Activated CD4-positive, alpha-beta T cell treated with anti-CD3 and anti-CD28 coated beads, Interleukin-2, amount 10 ng/mL, durations not matched to agents 7 days and 5 days (primary cell): ENCODE measurements at places on chromosomes 3 and 15. TPM values are rescaled to one million over a fixed set of nuclear protein-coding genes. Genes with fewer than 3 reads are reported as not detected.
A peak's percentile ranks its signal among the peaks of the same experiment; 100 is the strongest.

- H3K27me3 ChIP-seq, result peaks cover 67% of the 10 kb centered on the region
- peak overlapping the region; percentile 19 for H3K4me3 ChIP-seq
- H3K4me1 ChIP-seq, result peaks cover 19% of the 10 kb centered on the region
- peak overlapping the region; percentile 31 for H3K27ac ChIP-seq
- H3K36me3 ChIP-seq, result peaks cover 17% of the 10 kb centered on the region
Measured at GRCh38 chr3:147412261-147412916, 3.2 kb downstream of the ZIC1 start.

The CYP1A2 gene
- total RNA-seq, result not detected

The WDR72 gene
- total RNA-seq, result not detected

DNA sequence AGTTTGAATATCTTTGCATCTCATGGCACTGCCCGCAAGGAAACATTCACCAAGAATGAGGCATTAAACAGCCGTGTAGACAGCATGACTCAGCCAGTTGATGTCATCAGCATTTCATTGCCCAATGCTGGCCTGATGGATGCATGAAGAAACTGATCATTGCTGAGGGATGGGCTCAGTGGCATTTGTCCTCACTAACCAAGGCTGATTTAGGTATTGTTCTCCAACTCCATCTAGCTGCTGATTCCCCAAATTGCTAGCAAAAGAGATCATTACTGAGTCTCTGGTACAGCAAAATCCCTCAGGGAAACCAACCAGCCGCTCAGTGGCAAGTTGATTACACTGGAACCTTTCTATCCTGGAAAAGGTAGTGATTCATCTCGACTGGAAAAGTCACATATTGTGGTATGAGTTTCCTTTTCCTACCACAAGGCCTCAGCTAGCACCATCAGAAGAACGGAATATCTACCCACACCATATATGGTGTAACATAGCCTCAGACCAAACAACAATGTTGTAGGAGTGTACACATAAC is 186.5 kb upstream of the GAP43 start:
- no peaks in the 10 kb centered on the region for H3K36me3 ChIP-seq
- no peaks in the 10 kb centered on the region for H3K4me1 ChIP-seq
- H3K27me3 ChIP-seq, result no peaks in the 10 kb centered on the region
- no peak overlapping the region for H3K27ac ChIP-seq
- H3K4me3 ChIP-seq, result no peak overlapping the region

DNA sequence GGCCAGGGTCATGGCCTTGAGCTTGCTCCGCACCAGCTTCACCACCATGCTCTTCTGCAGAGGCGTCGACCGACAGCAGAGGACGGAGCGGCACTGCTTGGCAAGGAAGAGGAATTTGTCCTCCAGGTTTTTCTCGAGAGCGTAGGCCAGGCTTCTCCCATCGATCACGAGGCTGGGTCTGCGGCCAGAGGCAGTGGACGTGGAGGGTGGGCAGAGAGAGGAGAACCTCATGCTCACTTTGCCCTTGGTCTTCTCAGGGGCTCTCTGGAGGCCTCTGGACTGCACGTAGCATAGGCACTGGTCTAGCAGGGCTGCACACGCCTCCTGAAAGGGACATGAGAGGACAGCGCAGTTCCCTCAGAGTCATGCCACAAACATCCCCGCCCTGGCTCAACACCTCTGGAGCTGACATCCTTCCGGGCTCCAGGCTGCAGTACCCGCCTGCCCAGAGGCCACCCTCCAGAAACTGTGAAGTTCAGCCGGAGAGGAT is 168.3 kb downstream of the ATP10A start:
- H3K36me3 ChIP-seq, result peaks cover 51% of the 10 kb centered on the region
- H3K27me3 ChIP-seq, result no peaks in the 10 kb centered on the region
- no peak overlapping the region for H3K4me3 ChIP-seq
- DNase-seq, result no peak
- H3K4me1 ChIP-seq, result no peaks in the 10 kb centered on the region
- no peak overlapping the region for H3K27ac ChIP-seq

DNA sequence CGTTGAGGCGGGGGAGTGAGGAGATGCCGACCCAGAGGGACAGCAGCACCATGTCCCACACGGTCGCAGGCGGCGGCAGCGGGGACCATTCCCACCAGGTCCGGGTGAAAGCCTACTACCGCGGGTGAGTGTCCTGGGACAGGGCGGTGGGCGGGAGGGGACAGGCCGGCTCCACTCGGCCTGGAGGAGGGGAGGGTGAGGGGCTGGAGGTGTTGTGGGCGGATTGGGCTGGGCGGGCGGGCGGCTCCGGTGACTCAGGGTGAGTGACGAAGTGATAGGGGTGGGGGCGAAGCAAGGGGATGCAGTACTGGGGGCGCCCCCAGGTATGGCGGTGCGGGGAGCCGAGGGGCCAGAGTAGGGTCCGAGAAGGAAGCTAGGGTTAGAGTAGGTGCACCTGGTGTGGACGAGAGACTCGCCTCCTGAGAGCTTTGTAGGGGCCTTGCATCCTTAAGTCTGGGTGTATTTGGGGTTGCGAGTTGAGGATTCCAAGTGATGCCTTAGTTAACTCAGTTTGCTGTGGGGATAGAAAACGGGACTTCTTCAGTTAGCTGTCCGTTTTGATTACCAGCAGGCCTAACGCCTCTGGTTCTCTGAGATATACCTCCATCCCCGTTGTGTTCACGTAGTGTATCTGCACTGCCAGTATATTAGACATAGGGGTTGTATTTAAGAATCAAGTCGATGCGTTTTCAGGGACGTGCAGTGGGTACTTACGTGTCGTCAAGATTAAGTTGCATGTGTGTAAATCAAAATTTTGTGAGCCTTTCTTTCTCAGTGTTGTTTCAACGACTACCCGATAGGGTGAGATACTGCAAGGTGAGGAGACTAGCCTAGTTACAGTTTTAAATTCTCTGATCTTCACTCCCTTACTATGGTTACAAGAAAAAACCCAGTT is 670 bp downstream of the PRKCI start:
- no peaks in the 10 kb centered on the region for H3K27me3 ChIP-seq
- H3K27ac ChIP-seq, result peak overlapping the region; percentile 81
- peak; percentile 29 for DNase-seq
- H3K4me1 ChIP-seq, result peaks cover 31% of the 10 kb centered on the region
- no peaks in the 10 kb centered on the region for H3K36me3 ChIP-seq

DNA sequence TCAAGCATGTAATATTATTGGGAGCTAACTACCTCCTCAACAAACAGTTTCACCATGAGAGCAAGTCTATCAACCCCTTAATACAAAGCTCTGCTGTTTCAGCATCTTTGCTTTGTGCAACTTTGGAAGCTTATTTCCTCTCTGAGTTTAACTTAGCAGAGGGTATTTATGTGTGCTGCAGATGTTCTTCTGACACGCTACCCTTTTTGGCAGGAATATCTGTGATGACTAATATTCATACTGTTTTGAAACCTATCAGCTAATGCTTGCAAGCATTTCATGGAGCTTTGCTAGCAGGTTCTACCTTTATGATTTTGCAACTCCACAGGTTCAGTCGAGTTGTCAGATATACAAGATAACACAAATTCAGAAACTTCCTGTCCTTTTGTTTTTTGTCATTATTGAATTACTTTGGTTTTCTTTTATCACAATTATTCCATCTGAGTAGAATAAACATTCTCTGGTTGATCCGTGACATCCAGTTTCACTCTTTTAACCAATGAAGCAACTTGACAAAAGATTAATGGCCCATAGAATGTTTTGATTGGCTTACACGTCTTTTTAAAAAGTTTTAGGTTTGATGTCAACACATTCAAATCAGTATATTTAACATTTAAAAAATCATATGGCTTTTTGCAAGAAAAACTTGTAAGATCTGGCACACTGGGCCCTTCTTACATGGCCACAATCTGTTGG is 1.7 kb upstream of the SLC9A9 start:
- H3K27me3 ChIP-seq, result no peaks in the 10 kb centered on the region
- H3K27ac ChIP-seq, result peak overlapping the region; percentile 94
- no peak overlapping the region for H3K4me3 ChIP-seq
- no peak for DNase-seq
- peaks cover 57% of the 10 kb centered on the region for H3K4me1 ChIP-seq
- H3K36me3 ChIP-seq, result peaks cover 3% of the 10 kb centered on the region

The PARP6 gene
- 62.9 TPM for total RNA-seq

The AADAC gene
- not detected for total RNA-seq
